ENCODE measurements at places on chromosomes 1 and 21. TPM values are rescaled to one million over a fixed set of nuclear protein-coding genes. Genes with fewer than 3 reads are reported as not detected.

The IFI44 gene
- 14.5 TPM for total RNA-seq

The MATN1 gene
- not detected for total RNA-seq

GRCh38 chr1:36053978-36054377 is 29.9 kb upstream of the TEKT2 start:
- no peaks in the 10 kb centered on the region for H3K4me1 ChIP-seq
- H3K27ac ChIP-seq: no peak overlapping the region
- H3K27me3 ChIP-seq: no peaks in the 10 kb centered on the region
- DNase-seq: no peak
- no peaks in the 10 kb centered on the region for H3K36me3 ChIP-seq

- H3K27me3 ChIP-seq: no peaks in the 10 kb centered on the region
- no peak overlapping the region for H3K4me3 ChIP-seq
- no peaks in the 10 kb centered on the region for H3K36me3 ChIP-seq
- no peak for DNase-seq
- H3K27ac ChIP-seq: no peak overlapping the region
- no peaks in the 10 kb centered on the region for H3K4me1 ChIP-seq
These were observed 6.3 kb upstream of the PADI1 start for GRCh38 chr1:17198476-17199258.

DNA sequence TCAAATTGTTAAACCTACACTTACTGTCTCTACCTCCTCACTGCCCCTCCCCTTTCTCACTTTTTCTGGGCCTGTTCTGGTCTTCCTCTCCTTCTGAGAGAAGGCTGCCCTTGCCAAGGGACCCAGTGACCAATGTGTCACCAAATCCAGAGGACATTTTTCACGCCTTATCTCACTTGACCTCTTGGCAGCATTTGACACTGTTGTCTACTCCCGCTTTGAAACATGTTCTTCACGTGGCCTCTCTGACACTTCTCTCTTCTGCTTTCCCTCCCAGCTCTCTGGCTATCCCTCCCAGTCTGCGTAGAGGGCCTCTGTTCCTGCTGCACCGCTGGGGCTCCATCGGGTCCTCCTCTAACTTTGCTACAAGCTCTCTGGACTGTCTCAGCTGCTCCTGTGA is 25.3 kb downstream of the KCNQ4 start:
- no peak for DNase-seq
- H3K27ac ChIP-seq: no peak overlapping the region

The KRTAP13-1 gene
- not detected for total RNA-seq

- H3K36me3 ChIP-seq: no peaks in the 10 kb centered on the region
- H3K4me1 ChIP-seq: peaks cover 57% of the 10 kb centered on the region
- peak; percentile 29 for DNase-seq
These were observed 1.3 kb upstream of the GNB1 start for GRCh38 chr1:1892079-1892762.
